ENCODE measurements at places on chromosomes 7 and 10.

- no peak for DNase-seq
- no peak overlapping the region for H3K4me3 ChIP-seq
- H3K36me3 ChIP-seq = no peaks in the 10 kb centered on the region
- H3K27ac ChIP-seq = no peak overlapping the region
Observed at GRCh38 chr7:159032322-159032721, 112.3 kb downstream of the VIPR2 start.

- no peak for DNase-seq
- H3K4me1 ChIP-seq = no peaks in the 10 kb centered on the region
- H3K27ac ChIP-seq = no peak overlapping the region
- H3K4me3 ChIP-seq = no peak overlapping the region
- H3K27me3 ChIP-seq = no peaks in the 10 kb centered on the region
Observed at GRCh38 chr7:42456267-42456666, 219.3 kb upstream of the GLI3 start.

- peak; percentile 94 for DNase-seq
- no peaks in the 10 kb centered on the region for H3K36me3 ChIP-seq
- H3K4me3 ChIP-seq = no peak overlapping the region
Observed at GRCh38 chr7:76069238-76069638, 21.3 kb downstream of the MDH2 start.

DNA sequence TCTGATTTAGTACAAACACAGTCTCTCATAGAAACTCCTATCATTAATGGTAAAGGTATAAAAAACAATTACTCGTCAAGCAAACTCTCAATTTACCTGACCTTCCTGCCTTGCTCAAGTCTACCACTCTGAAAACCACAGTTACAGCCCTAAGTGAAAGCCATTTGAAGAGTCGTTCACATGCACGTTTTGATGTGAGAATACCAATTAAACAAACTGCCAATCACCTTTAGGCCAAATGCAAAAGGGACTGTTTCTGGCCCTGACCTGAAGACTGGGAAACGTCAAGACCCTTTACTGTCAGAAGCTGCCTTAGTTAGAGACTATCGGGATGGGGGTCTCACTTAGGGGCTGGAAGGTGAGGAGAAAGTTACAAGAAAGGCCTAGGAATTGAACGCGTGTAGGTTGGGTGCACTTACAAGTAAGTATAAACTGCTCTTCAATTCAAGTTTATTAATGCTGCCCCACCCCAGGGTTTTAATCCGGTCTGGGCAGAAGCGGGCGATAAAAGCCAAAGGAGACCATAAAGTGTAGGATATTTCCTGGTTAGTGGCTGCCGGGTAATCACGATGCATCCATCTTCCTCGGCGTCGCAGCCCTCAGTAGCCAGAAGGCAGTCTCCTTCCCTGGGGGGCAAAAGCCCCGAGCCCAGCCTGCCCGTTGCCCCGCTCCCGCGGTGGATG is 935 bp downstream of the TM9SF3 start:
- H3K27ac ChIP-seq = peak overlapping the region; percentile 93
- no peak for DNase-seq
- H3K36me3 ChIP-seq = no peaks in the 10 kb centered on the region

- H3K27me3 ChIP-seq = no peaks in the 10 kb centered on the region
Observed at GRCh38 chr7:40611095-40611871, 476.5 kb downstream of the SUGCT start.

GRCh38 chr10:118840776-118841468 is 86.2 kb upstream of the CACUL1 start:
- H3K27ac ChIP-seq = no peak overlapping the region
- no peak for DNase-seq
- no peaks in the 10 kb centered on the region for H3K27me3 ChIP-seq

- no peaks in the 10 kb centered on the region for H3K4me1 ChIP-seq
- H3K27me3 ChIP-seq = peaks cover 36% of the 10 kb centered on the region
- H3K27ac ChIP-seq = no peak overlapping the region
Observed at GRCh38 chr10:93568105-93568390, 1.6 kb downstream of the FFAR4 start.

- DNase-seq = no peak
- no peak overlapping the region for H3K27ac ChIP-seq
- H3K27me3 ChIP-seq = no peaks in the 10 kb centered on the region
- no peaks in the 10 kb centered on the region for H3K4me1 ChIP-seq
- no peak overlapping the region for H3K4me3 ChIP-seq
Observed at GRCh38 chr7:127187740-127188139, 65.0 kb downstream of the GRM8 start.

DNA sequence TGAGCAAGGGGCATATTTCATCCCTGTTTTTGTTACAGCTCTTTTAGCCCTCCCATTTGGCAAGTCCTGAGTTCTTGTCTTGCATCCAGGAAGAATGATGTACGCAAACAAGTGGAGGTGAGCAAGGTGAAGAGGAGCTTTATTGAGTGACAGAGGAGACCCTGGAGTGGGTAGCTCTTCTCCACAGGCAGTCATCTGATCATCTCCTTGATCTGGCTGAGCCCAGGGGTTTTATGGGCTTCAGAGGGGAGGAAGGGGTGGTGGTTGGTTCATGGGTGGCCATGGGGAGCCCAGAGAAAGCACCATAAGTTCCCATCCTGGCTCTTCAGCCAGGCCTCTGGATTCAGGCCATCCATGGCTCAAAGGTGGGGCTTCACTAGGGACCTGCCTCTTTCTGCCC is 21.9 kb downstream of the STEAP1 start:
- no peak overlapping the region for H3K27ac ChIP-seq
- H3K27me3 ChIP-seq = no peaks in the 10 kb centered on the region
- no peak for DNase-seq
- H3K36me3 ChIP-seq = no peaks in the 10 kb centered on the region
- H3K4me3 ChIP-seq = no peak overlapping the region

DNA sequence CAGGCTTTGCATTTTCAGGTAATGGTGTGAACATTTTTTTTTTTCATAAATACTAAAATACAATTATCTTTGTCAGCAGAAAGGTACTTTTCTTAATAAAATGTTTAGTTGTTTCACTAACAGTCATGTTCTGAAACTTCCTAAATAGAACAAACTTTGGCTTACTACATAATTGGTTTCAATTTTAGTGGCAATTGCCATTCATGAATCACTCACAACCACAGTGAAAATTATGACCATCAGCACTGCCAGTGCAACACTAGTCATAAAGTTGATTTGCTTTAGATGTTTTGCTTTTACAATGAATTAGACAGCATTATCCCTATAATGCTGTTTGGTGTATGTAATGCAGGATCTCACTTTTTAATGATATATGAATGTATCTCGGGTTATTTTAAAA is 297.6 kb upstream of the PLXDC2 start:
- H3K36me3 ChIP-seq = no peaks in the 10 kb centered on the region
- DNase-seq = no peak
- H3K27me3 ChIP-seq = no peaks in the 10 kb centered on the region
- no peaks in the 10 kb centered on the region for H3K4me1 ChIP-seq
- H3K27ac ChIP-seq = no peak overlapping the region
- H3K4me3 ChIP-seq = no peak overlapping the region

Data from adrenal gland (tissue), 19 donors.